ENCODE measurements at places on chromosomes 13 and 19.

- DNase-seq = no peak
Measured at GRCh38 chr13:93549326-93550005, 322.9 kb downstream of the GPC6 start.

DNA sequence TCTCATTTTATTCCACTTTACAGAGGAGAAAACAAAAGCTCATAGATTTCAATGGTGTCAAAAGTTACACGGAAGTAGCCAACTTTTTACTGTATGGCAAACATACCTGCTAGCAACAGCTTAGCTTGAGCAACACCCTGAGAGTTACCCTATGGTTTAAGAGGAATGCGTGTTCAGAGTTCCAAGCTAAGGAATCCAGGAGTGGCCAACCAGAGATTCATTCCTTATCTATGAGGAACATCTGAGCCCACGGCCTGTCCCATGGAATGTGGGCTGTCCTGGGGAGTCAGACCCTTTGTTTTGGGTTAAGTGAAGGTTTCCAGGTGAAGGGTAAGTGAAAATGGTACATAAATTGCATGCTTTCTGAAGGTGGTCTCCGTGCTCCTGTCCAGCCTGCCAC, 67.5 kb downstream of the STARD13 start:
- no peak for DNase-seq

DNA sequence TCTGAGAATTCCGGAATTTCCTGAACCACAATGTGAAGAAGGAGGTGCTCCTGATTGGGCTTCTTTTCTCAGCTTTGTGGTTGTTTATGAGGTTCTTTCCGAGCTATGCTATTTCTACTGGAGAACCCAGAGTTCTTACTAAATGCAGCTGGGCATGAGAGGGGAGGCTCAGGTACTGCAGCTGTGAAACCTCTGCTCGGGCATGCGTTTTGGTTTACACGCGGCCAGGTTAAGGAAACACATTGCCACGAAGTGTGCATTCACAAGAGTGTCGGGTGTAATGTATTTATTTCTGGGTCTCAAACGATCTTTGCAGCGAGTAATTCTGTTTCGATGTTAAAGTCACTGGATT, 661 bp upstream of the MIR17HG start:
- peak; percentile 19 for DNase-seq

GRCh38 chr19:9995084-9995483, 15.2 kb downstream of the COL5A3 start:
- DNase-seq = no peak

DNA sequence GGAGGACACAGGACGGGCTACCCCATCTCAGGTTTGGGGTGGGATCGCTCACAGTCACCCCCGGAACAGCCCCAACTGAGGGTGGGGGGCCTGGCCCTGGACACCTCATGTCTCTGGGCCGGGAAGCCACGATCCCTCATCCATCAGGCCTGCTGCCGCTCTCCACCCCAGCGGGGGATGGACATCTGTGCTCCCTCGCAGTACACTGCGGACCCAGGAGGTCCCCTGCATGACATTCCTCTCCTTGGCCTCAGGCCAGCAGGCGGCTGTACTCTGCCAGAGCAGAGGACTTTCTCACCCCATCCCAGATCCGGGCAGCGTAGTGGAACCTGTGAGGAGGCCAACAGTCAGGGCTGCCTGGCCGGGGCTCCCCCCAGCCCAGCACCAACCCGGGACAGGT, 15.5 kb downstream of the IRGC start:
- no peak for DNase-seq

GRCh38 chr19:39119830-39120229, 5.8 kb upstream of the PAK4 start:
- no peak for DNase-seq

- no peak for DNase-seq
Measured at GRCh38 chr19:16051254-16052025, 24.9 kb upstream of the TPM4 start.

DNA sequence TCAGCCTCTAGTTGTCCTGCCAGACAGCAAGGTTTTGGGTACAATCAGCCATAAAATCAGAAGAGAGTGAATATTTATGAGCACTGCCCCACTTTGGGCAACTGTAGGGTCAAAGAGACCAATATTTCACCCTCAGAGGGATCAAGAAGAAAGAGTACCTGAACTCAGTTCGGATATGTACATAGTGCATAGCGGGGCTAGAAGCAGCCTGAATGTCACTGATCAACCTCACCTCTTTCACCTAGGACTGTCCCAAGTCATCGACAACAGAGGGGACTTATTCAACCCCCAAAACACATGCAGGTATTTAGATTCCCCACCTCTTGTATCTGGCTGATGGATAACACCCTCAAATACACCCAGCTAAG, 446.9 kb downstream of the COG6 start:
- DNase-seq = no peak

DNA sequence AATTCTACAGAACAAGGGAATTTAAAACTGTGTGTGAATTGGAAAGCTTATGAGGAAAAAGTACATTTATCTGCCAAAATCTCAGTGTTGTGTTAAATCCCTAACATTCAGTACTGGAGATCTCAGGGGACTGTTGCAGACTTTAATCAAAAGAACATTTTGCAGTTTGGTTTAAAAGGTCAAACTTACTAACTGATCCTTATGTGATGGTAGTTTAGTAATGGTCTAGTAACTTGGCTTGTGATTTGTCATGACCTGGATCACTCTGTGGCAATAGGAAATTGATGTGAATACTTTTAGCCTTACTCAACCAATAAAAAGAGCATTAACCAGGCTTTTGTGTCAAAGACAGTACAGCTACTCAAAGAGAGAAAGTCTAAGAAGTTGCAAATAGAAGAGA, 862.1 kb upstream of the MIR17HG start:
- peak; percentile 1 for DNase-seq

DNA sequence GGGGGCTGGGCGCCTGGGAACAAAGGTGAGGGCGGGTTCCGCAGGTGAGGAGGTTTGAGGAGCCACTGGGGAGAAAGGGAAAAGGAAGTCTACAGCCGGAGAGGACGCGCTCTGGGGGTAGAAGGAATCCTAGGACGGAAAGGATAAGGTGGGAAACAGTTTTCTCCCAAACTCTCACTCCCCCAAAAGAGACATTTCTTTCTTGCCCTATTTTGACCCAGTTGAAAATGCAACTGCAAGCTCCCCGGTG, 651 bp upstream of the POLR1D start:
- no peak for DNase-seq

DNA sequence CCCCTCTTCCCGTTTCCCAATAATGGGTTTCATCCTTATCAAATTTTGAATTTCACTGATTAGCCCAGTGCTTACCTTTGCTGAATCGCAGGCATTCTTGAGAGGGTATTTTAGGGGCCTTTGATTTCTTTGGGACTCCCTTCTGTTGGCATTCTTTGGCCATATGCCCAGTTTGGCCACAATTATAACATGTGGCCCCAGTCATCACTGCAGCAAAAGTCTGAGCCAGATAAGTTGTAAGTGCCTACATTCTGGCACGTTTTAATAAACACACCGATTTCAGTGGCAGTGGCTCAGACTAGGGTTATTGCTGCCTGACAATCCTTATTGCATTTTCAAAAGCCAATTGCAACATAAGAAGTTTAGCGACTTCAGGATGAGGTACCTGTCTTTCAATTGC, 41.4 kb downstream of the ZNF726 start:
- DNase-seq = no peak

- no peak for DNase-seq
Measured at GRCh38 chr19:9705836-9706235, 30.9 kb upstream of the ZNF562 start.

DNA sequence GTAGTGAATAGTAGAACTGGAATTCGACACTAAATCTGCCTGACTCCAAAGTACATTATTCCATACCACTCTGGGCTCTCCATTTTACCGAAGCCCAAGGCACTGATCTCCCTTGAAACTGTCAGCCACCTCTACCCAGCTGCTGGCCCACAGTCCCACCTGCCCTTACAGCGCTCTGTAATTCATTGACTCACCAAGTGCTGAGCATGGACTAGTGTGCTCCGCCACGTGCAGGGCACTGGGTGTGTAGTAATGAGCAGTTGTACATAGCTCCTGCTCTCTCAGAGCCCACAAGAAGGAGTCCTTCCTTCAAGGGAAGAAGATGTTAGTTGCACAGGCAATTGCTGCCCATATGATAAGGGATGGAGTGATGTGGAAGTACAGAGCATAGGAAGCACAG, 76.6 kb upstream of the SIAH3 start:
- no peak for DNase-seq

DNA sequence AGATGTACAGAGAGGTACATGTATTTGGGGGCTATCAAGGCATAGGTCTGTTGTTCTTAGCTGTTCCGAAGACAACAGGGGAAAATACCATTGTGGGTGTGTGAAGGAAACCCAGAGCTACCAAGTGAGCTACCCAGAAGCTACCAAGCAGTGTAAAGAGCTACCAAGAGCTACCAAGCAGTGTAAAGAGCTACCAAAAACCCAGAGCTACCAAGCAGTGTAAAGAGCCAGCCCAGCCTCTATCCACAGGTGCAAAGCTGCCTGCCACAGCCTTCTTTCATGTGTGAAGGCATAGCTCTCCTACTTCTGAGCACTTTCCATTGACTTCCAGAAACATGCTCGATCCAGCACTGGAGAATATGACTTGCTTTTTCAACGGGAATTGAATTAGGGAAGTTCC, 145.7 kb downstream of the AKAP11 start:
- DNase-seq = no peak

- peak; percentile 70 for DNase-seq
Measured at GRCh38 chr13:44365008-44365407, 8.6 kb upstream of the SERP2 start.

GRCh38 chr13:98368019-98368418, 190.9 kb upstream of the RNF113B start:
- DNase-seq = no peak

DNA sequence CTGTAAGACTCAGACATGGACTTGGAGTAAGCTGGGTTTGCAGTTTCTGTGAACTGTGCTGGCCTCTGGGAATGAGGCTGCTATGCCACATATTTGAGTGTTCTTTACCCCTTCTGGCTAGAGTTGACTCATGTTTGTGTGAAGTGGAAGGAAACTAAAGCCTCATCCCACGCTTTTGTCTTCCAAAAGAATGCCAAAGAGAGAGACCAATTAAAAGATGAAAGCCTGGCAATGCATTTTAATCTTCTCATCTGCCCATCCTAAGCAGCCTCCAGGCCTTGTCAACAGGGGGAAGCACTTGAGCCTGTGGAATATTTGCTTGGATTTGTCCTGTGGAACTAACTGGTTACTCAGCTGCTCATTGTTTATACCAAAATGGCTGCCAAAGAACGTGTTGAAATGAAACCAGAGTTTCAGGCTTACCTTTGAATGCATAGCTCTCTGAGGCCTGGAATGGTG, 49.1 kb downstream of the LMO7 start:
- DNase-seq = peak; percentile 79

DNA sequence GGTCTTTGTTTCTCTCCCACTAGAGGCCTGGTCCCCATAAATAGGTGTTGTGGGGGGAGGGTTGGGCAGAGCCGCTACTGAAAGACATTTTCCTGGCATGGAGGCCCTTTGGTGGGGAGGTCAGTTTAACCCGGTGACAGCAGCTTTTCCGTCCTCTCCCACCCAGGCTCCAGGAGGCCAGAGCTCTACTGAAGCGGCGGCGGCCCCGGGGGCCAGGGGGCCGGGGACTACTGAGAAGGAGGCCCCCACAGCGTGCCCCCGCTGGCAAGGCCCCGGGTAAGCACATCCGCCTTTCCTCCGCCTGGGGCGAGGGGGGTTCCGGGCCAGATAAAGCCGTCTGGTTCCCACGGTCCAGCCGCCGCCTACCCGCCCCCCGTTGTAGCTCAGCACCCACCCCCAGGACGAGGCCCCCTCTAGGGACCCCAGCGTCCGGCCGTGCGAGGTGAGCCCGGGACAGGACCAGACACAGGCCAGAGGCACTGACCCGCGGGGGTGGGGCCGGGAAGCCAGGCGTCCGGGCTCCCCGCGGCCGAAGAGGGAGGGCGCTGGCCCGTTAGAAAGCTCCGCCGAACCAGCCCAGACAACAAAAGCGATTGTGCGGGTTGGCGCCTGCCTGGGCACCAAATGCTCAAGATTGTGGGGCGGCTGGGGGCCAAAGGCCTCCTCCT, 1.1 kb upstream of the LTBP4 start:
- no peak for DNase-seq

DNA sequence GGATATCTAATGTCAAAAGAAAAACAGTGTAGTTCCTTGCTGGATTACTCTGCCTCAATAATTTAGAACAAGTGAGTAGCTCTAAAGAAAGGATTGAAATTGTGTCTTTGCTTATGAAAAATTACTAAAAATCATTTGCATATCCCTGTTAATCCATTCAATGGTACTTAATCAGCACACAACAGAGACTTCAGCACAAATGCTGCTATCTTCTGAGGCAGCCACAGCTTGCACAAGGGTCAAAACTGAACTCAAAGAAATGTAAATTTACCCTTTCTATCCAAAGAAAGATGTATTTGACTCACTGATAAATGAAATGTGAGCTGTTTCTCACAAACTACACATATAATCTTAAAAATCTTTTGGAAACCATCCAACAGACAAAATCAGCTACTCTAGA, 116.2 kb downstream of the LHFPL6 start:
- no peak for DNase-seq

GRCh38 chr19:37872383-37872782, 34.0 kb downstream of the WDR87 start:
- no peak for DNase-seq

GRCh38 chr19:3670796-3671679, 29.2 kb downstream of the PIP5K1C start:
- DNase-seq = peak; percentile 41

- peak; percentile 43 for DNase-seq
Measured at GRCh38 chr13:113904411-113904810, 40.5 kb upstream of the GAS6 start.

DNA sequence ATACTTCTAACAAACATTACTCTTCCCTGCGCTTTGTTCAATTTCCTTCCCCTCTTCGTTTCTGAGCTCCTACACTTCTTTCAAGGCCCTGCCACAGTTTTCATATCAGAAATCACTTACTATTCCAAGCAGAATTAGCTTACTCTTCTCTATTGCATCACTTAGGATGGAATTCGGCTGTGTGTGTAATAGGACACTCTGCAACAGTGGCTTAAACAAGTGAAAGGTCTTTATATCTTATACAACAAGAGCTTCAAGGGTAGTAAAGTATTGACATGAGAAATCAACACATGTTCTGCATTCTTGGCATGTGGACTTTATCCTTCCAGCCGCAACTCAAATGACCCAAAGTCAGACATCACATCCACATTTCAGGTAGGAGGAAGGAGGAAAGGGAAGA, 279.6 kb downstream of the PCDH20 start:
- no peak for DNase-seq

- DNase-seq = no peak
Measured at GRCh38 chr19:1357531-1358109, 26.1 kb upstream of the NDUFS7 start.

GRCh38 chr19:56838024-56838908, 2.3 kb downstream of the PEG3 start:
- peak; percentile 88 for DNase-seq

DNA sequence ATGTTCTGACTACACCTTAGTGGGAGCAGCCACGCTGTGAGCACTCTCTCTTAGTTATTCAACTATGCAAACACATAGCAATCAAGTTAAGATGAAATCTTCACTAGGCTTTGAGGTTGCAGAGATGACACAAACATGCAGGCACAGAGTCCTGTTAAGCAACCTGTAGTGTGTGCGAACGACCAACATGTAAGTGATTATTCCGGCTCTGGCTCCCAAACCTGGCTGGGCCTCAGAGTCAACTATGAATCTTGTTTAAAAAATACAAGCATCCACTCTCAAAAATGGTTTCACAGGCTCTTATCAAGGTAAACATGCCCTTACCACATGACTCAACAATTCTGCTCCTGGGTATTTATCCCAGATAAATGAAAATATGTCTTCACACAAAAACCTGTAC, 91.4 kb downstream of the IRS2 start:
- DNase-seq = no peak
